CD4-positive, alpha-beta T cell treated with Interferon gamma for 1 hour (primary cell): ENCODE measurements at places on chromosomes 2 and 18.
A peak's percentile ranks its signal among the peaks of the same experiment; 100 is the strongest.

DNA sequence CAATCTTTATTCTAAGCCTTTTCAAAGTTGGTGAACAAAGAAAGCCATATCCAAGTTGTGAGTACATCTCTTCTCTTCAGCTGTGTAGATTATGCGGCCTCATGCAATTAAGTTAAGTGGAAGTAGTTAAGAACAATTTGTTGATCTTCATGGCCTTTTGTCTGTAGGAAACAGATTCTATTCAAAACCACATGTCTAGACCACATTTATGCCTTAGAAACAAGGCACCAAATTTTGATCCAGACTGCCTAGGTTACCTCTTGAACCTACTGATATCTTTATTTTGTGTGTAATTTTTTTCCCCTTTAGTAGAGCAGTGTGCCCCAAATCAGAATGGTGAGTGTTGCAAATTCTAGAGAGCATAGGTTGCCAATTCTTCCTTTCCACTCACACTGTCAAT is 101.6 kb upstream of the CERS6 start:
- DNase-seq = no peak

DNA sequence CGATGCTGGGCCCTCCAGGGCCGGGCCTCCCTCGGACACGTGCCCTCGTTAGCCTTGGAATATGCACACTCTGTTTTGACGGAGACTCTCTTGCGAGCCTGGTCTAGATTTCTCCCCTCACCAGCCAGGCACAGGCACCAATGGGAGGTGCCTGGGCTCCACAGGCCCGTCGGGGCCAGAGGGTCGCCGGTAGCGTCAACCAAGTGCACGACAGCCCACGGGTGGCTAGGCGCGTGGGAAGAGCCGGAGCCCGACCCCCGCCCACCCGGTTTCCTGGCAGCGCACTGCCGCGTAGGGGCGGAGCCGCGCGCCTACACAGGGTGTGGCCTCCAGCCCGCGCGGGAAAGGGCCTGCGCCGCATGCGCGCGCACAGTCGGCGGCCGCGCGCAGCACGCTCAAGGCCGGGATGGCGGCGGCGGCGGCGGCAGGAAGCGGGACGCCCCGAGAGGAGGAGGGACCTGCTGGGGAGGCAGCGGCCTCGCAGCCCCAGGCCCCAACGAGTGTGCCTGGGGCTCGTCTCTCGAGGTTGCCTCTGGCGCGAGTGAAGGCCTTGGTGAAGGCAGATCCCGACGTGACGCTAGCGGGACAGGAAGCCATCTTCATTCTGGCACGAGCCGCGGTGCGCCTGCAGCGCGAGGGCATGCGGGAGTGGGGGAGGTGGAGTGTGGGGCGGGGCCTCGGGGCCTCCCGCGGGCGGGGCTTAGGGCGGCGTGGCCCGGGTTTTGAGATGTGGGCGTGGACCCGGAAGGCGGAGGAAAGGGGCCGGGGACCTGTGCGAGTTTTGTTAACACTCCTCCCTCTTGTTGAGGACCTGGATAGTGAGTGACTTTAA is at the start of gene POLE4:
TSS of gene POLE4 (plus strand) at position 370 of the 832 bp plus-strand sequence. CDS start at position 407, 37 bp downstream.
- peak; percentile 92 for DNase-seq

- DNase-seq = peak; percentile 43
Observed at GRCh38 chr2:230924470-230925341, at the start of gene GPR55. TSS of gene GPR55 (minus strand) at chr2:230925242. CDS start at chr2:230910962, 14,280 bp downstream.

DNA sequence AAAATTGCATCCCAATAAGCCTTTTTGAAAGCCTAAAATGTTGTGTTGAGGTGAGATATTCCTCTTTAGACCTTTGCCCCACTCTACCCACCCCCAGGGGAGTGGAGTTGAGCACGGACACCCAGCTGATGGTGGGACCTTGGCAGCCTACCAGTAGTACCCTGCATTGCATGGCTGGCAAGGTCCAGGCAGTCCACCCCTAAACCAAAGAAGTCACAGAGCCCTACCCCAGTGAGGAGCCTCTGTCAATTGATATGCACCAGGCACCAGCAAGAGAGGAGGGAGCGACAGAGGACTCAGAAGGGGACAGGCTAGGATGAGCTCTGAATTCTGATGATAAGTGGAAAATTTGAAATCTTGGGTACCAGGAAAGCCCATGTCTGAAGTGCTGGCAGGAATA is 38.6 kb downstream of the MARCO start:
- no peak for DNase-seq

DNA sequence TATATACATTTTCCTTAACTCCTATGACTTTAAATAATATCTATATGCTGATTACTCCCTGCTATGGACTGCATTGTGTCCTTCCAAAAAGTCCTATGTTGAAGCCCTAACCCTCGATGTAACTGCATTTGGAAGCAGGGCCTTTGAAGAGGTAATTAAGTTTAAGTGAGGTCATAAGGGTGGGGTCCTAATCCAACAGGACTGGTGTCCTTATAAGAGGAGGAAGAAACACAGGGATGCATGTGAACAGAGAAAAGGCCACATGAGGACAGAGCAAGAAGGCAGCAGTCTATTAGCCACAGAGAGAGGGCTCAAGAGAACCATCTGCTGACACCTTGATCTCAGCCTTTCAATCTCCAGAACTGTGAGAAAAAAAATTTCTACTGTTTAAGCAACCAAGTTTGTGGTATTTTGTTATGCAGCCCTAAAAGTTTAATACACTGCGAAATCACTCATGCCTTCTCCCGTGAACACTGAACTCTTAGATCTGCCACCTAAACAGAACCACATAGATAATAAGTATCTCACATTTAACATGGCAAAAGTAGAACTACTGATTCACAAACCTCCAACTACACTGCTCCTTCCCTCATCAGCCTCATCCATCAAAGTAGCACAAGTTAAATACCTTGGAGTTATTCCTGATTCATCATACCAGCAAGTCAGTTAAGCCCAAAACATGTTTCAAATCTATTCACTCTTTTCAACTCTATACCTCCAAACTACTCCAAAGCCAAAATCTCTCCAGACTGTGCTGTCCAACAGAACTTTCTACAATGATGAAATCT is 65.4 kb downstream of the HIBCH start:
- no peak for DNase-seq

DNA sequence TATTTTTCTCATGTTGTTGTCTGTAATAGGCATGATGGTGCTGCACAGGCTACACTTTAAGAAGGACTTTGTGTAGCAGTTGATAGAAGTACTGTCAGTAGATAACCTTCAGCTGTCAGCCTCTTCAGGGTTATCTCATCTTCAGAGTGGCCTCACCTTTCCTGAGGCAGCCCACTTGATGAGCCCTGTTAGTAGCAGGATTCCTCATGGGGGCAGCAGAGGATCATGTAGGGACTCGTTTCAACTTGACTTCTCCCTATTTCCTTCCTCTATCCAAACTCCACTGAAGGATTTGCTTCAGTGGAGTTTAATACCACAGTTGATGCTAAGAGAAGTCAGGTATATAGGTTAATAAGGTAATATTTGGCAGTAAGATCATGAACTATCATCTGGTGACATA is 530.3 kb upstream of the FSIP2 start:
- DNase-seq = no peak
